ENCODE measurements at places on chromosomes 2 and 18.

DNA sequence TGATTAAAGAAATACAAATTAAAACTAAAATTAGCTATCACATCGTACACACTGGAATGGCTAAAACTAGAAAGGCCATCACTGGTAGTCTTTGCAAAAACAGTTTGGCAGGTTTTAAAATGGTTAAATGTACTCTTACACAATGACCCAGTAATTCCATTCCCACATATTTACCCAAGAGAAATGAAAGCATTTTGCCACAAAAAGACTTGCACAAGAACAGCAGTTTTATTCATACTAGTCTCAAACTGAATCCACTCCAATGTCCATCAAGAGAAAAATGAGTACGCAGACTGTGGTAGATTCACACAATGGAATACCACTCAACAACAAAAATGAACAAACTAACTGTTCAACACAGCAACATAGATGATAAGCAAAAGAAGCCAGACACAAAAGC is 29.1 kb downstream of the SP140L start:
- peak; percentile 4 for DNase-seq

GRCh38 chr18:22398464-22398863 is 19.3 kb downstream of the CTAGE1 start:
- no peak for DNase-seq

- peak; percentile 97 for DNase-seq
Observed at GRCh38 chr2:9975805-9976447, 24.4 kb downstream of the GRHL1 start.

DNA sequence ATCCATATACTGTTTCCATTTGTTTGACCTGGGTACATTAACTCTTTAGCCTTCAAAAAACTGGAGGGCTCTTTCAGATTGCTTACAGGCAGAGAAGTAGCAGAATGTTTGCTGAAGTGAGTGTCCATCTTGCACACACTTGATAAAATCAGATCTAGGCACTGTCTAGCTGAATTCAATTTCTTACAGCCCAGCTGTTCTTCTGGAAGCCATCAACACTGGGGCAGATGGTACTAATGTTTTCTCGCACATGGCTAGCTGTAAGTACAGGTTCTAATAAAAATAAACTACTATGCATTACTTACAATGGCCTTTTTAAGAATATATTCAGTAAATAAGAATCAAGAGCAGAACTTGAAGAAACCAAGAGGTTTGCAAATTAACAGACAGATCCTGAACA is 175.9 kb downstream of the NBAS start:
- no peak for DNase-seq

DNA sequence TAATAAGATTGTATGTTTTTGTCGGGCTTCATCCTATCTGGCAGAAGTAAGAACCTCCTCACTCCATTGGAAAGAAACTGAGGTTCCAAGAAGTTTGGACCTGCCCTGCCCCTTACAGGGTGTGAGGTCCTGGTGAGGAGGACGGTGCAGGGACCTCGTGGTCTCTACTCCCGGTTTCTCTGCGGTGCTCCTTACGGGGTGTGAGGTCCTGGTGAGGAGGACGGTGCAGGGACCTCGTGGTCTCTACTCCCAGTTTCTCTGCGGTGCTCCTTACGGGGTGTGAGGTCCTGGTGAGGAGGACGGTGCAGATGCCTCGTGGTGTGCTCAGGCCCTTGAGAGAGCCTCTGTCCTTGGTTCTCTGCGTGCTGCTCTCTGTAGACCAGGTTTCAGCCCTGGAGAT is 5.2 kb downstream of the CTDP1 start:
- no peak for DNase-seq

DNA sequence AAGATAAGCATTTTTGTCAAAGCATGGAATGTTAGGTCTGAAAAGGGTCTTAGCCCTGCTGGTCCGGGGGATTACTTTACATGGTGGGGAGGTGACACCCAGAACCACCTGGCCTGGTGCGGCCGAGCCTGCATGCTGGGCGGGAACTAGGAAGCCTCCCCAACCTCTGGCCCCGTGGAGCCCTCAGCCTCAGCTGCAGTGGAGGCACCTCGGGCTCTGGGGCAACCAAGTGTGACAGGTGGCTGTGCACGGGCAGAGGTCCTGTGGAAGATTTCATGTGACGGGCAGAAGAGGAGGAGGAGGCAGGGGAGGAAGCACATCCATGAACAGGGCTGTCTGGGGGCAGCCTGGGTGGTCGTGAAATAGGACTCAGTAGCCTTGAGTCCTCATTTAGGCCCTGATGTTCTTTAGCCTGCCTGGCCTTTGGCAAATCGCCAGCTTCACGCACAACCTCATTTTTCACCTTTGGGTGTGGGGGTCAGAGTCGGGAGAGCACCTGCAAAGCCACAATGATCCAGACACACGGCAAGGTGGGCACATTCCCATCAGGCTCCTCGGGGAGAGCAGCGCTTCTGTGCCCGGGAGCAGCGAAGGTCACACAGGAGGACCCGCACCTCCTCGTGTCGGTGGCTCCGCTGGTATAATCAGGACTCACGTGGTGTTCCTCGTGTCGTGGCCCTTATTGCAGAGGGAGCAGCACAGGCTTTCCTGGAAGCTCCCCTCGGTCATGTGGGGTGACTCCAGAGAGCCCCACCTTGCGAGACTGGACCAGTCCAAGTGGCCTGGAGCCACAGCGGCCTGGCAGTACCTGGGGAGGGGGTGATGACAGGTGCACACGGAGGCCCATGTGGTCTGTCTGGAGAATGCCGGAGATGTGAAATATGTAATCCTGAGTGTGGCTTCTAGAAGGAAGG is 13.9 kb downstream of the CNDP2 start:
- DNase-seq: no peak

GRCh38 chr18:14919666-14920065 is 171.7 kb downstream of the ANKRD30B start:
- no peak for DNase-seq

GRCh38 chr2:136164280-136164776 is 46.4 kb upstream of the CXCR4 start:
- DNase-seq: no peak

DNA sequence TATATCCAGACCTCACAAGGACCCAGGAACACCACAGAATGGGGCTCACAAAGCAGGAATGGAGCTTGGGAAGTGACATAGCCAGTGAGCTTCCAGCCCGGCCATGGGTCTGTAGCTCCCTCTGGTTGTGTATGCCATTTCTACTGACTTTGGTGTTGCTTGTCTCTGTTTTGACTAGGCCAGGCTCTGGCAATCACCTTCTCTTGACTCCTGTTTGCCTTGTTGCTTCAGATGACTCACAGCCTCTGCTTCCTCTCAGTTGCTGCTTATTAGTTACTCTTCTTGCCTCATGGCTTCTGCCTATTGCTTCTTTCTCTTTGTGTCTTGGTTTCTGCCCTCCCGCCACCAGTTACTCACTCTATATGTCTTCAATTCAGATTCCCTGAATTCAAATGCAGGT is 15.8 kb upstream of the IER3IP1 start:
- DNase-seq: peak; percentile 9

GRCh38 chr2:240955306-240956170 is 42.9 kb upstream of the SNED1 start:
- no peak for DNase-seq

- no peak for DNase-seq
Observed at GRCh38 chr2:15944325-15945017, 4.1 kb downstream of the MYCN start.

- DNase-seq: no peak
Observed at GRCh38 chr18:43420091-43420490, 142.8 kb upstream of the SYT4 start.

DNA sequence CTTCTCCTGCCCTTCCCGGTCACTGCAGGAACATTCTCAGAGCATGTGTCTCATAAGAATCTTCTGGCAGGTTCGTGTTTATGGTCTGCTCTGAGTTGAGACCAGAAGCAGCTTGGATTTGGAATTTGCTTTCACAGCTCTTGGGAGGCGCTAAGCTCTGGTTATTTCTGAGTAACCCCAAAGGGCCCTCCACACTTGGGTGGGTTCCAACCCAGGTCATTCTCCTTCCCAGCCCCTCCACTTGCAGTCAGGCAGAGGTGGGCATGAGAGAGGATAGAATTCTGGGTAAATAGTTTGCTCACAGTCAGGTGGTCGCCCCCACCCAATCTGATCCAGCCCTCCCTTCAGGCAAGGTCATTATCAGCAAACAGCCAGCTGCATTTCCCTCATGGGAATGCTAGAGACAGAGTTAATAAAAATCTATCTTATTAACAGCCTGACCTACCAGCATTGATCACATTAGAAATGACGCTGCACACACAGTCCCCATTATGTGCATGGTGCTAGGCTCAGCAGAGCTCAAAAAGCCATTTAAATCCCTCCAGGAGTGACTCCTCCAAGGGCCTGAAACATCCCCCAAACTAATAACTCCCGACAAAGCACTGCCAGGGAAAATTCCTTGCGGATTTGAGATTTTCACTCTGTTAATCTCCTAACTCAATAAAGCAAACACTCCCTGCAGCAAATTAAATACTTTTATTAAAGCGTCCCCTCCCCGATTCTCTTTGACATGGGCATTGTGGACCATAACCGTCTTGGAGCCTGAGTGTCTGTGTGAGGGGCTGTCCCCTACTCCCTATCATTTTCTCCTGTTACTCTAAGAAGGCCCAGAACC is 61.9 kb downstream of the SLC4A5 start:
- DNase-seq: no peak

GRCh38 chr2:68653538-68653982 is 10.2 kb downstream of the PROKR1 start:
- DNase-seq: peak; percentile 93

DNA sequence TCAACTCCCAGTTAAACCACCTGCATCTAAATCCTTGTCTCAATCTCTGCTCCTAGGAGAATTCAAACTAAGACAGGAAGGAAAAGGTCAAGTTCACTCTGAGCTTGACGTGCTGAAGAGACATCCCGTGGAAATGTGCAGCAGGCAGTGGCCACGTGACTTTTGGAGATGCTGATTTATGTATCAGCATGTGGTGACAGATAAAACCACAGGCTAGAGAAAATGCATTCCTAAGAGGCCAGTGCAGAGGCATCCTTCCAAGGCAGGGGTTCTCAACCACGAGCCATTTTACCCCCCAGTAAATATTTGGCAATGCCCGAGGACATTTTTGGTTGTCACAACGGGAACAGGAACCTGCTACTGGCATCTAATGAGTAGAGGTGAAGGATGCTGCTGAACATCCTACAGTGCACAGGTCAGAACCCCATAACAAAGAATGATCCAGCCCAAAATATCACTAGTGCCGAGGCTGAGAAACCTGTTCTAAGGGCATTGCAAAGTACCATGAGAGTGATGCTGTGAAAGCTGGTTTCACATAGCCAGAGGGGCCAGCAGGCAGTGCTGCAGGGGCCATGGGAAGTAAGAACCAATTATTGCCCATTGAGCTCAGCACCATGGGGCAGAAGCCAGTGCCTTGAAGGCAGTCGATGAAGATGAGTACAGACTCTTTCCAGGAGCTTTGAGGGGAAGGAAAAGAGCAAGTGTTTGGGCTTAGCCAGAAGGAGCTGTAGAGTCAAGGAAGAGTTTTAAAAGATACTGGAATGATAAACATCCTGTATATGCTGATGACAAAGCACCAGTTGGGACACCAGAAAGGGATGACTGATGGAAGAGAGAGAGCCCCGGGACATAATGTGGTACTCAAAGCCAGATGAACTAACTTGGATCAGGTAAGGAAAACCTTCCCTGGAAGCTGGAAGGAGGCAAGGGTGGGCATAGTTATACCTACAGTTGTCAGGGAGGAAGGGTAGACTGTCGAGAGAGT is 174.6 kb downstream of the HAUS1 start:
- peak; percentile 47 for DNase-seq

DNA sequence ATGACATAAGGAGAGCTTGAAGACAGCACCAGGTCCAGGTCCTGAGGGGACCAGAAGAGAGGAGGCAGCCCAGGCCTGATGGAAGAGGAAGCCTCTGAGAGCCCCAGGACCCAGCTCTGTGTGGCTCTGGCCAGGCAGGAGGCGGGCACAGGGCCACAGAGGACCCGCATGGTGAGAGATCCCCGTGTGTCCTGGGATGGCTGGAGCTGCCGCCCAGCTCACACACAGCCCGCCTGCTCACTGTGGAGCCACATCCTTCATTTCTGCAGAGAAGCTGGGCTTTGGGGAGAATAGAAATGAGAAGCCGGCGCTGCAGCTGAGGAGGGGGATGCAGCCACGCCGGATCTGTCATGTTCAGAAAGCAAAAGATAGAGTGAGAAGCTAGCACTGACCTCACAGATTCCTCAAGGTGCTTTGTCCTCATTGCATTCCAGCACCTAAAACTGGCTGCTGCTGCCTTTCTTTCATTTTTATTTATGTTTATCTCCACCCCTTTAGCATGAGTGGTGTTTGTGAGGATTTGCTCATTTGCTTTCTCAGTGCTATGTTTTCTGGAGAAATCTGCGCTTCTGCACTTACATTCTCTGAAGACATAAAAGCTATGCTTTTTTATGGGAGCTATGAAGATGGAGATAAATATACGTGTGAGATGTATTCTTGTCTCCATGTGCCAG is 307.6 kb upstream of the MYT1L start:
- no peak for DNase-seq

DNA sequence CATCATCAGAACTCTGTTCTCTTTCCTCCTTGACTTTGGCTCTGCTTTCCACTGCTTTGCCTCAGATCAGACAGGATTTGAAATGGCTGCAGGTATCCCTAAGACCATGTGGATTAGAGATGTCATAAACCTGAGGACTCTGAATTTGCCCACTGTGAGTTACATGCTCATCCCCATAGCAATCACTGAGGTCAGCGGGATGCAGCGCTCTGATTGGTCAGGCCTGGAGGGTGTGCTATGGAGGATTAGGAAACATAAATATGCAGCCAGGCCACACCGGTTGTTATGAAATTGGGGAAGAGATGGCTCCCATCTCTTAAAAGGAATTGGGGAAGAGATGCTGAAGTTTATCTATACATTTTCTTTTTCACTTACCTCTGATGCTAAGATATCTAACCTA is 73.7 kb upstream of the DNAJC10 start:
- DNase-seq: peak; percentile 48

DNA sequence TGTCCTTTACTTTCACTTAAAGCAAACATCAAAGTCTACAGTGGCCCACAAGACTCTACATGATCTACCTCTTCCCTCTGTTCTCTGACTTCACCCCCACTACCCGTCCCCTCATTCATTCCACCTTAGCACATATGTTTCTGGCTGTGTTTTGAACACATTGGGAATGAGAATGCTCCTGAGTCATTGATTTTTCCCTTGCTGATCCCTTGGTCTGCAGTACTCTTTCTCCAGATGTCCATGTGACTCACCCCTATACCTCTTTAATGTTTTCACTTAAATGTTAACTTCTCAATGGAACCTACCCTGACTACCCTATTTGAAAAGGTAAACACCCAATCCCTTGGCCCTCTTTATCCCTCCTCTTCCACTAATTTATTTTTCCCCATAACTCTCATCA is 30.7 kb upstream of the FRZB start:
- DNase-seq: no peak

GRCh38 chr2:145012214-145012670 is 492.3 kb upstream of the ZEB2 start:
- DNase-seq: no peak

DNA sequence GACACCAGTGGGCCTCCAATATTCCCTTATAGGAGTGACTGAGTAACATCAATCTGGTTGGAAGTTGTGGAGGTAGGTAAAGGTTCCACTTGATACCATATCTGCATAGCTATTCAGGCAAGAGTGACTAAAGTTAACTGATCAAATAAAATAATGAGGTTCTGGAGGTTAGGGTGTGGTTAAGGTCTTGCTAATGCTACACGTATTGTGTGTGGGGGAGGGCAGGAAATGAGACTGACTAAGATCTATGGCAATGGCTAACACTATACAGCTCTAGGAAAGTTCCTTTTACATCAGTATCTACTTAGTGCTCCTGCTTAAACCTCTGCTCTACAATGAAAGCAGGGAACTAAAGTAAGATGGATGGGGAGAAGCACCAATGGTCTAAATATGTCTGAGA is 149.1 kb upstream of the MGAT5 start:
- no peak for DNase-seq

GRCh38 chr18:61428266-61428665 is 95.0 kb downstream of the CDH20 start:
- no peak for DNase-seq

Data from NCI-H226 (cell line).